Stimulated activated CD4-positive, alpha-beta T cell treated with anti-CD3 and anti-CD28 coated beads, TNF-alpha, amount 100 ng/mL, for 4 hours (primary cell): ENCODE measurements at places on chromosomes 4 and X.

GRCh38 chr4:34148322-34148908, 2095.9 kb downstream of the ARAP2 start:
- no peak for DNase-seq

DNA sequence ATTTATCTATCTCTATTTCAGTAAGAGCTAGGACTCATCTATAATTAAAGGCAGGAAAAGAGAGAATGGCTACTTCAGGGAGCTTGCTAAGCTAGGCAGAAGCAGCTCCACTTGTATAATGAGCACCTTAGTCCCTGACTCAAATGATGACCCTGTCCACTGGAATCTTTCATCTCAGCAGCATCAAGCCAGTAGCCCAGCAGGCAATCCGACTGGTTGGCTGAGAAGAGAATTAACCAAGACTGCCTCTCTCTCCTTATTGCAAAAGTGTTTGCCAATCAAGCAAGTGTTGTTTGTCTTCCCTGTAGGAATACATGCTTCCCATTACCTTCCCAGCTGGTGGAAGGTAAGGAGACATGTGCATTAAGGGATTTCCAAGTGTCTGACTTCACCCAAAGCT, 3.9 kb upstream of the SPOCK3 start:
- DNase-seq = no peak

DNA sequence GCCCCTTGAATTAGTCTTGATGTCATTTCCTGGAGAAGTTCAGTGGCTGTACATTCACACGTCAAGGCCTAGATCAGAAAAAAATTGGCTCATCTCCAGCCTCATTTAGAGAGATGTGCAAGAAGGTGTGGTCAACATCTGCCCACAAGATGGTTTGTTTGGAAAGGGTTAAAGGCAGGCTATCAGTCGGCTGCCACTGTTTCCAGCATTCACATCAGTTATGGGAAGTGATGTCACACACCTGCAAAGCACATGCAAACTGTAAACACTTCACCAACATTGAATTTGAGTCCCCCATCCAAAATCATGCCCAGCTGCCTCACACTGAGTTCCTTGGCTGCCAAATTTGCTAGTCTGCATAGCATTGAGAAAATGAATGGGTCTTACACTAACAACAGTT, 498.3 kb upstream of the INTU start:
- DNase-seq = no peak

DNA sequence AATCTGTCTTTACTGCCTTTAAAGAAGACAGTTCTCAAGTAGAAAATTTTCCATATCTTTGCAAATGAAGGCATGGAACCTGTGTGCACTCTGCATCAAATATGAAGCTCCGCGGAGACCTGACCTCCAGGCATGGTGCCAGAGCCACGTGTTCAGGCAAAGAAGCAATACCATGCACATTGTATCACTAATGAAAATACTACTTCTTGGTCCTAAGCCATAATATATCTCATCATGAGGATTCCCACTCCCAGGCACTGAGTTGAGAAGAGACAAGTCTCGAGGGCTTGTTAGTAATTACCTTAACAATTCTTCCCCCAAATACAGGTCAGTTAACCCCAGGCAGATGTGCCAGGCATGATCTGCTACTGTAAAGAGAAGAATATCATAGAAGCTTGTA, 56.7 kb downstream of the PCDH19 start:
- DNase-seq = no peak

DNA sequence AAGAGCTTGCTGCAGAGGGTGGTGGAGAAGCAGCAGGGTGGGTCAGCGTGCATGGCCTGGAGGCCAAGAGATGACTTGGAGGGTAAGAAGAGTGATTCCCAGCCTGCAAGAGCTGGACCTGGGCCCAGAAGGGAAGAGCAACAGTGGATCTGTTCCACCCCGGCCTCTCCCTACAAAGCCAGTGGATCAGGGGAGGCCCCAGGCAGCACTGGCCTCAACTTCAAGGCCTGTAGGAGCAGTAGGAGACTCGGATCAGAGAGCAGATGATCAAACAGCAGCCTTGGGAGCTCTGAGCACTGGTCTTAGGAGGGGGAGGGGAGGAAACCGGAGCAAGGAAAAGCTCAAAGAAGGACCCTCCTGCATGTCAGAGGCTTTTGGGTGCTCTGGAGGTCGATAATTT, 7.6 kb downstream of the L1CAM start:
- DNase-seq = no peak

GRCh38 chr4:138097912-138098600, 144.1 kb downstream of the SLC7A11 start:
- DNase-seq = no peak

GRCh38 chrX:102154218-102154860, 1.4 kb downstream of the BEX5 start:
- no peak for DNase-seq

DNA sequence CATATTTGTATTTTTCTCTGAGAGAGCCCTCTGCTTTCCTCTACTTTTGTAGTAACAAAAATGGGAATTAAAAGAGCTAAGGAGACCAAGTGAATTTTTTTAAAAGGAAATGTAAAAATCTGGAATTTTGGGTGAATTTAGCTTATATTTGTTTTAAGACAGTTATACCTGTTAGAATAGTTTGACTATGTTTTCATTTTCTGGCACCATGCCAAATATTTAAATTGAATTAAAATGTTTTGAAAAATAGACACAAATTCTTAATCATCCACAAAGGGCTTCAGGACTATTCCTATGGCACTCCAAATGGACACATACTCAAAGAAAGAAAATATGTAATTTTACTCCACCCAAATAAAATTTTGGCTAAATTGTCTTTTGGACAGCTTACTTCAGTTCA, 209.6 kb downstream of the SH3BGRL start:
- DNase-seq = no peak

GRCh38 chr4:28232951-28233350, 1372.3 kb downstream of the STIM2 start:
- no peak for DNase-seq

- DNase-seq = no peak
These were observed 12.5 kb upstream of the PPARGC1A start for GRCh38 chr4:23902222-23902804.

DNA sequence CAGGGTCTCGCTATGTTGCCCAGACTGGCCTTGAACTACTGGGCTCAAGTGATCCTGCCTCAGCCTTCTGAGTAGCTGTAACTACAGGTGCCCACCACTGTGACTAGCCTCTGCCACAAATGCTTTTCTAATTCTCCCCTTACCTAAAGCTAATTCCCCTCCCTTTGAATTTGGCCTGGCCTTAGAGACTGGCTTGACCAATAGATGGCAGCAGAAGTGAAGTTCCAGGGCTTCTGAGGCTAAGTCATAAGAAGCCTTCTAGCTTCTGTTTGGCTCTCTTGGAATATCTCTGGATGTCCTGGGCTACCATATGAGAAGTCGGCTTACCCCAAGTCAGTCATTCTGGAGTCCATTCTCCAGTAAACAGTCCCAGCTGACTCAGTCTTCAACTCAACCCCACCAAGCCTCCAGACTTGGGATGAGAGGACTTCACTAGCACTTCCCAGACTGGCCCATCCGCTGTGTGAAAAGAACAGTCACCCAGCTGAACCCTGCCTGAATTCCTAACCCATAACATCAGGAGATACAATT, 61.0 kb downstream of the HPRT1 start:
- DNase-seq = no peak

GRCh38 chr4:82809619-82810018, 11.0 kb upstream of the SCD5 start:
- DNase-seq = no peak

- DNase-seq = no peak
These were observed 30.5 kb upstream of the OR13H1 start for GRCh38 chrX:131513159-131513914.

- no peak for DNase-seq
These were observed 127.0 kb downstream of the HS6ST2 start for GRCh38 chrX:132831336-132831973.

- DNase-seq = no peak
These were observed 98.9 kb downstream of the KLHL8 start for GRCh38 chr4:87121341-87122065.

- DNase-seq = no peak
These were observed 52.2 kb downstream of the DCUN1D4 start for GRCh38 chr4:51895158-51895557.

DNA sequence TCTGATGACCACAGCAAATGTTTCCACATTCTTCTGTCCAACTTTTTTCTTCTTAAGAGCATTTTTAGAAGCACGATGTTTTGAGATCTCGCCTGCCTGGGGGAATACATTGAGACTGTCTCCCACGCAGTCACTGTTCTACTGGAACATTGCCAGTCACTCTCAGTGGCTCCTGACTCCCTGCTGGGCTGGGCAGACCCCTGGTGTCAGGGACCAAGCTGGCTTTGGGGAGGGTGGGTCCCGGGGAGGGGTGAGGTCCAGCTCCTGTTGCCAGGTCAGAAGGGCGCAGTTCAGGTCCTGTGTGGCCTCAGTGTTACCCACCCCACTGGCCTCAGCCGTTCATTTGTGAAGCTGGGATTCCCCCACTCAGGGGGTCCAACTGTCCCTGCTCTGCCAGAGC, 18.9 kb upstream of the ABLIM2 start:
- no peak for DNase-seq

GRCh38 chr4:80610199-80610598, 274.7 kb downstream of the CFAP299 start:
- DNase-seq = no peak

GRCh38 chrX:101619364-101619763, 1.6 kb upstream of the ARMCX6 start:
- no peak for DNase-seq

DNA sequence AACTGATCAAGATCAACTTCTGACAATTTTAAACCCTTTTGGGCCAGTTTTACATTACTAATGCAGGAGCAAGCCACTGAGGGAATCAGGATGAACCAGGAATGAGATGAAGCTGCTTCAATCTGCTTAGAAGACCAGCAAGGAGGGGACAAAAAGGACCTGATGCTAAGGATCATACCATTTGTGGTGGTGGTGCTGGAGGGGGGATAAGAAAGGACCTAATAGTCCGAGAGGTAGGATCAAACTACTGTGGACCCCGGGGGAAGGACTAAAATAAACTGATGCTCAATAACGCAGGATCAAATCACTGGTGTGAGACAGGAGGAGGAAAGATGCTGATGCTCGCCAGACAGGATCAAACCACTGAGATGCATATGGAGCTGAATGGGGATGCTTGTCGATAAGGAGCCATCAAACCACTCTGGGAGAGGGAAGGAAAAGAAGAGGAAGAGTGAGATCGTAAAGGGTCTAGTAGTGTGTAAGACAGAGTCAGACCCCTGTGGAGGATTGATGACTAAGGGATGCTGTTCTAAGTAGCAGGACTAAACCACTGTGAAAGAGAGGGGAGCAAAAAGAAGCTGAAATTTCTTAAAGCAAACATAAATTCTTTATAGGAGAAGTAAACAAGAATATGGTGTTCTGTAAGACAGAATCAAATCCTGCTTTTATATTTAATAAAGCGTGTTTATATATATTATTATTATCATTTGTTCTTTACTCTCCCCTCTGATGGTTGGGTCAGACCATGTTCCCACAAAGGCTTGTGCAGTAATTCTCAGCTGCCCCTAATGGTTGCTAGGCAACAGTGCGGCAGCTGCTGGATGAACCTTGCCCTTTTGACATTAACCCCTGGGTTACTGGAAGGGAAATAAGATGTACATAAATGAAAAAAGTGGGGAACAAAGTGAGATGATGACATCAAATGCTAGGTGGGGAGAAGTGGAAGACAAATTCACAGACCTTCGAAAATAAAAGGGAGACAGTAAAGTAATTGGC, 432.5 kb upstream of the FGF16 start:
- DNase-seq = no peak

DNA sequence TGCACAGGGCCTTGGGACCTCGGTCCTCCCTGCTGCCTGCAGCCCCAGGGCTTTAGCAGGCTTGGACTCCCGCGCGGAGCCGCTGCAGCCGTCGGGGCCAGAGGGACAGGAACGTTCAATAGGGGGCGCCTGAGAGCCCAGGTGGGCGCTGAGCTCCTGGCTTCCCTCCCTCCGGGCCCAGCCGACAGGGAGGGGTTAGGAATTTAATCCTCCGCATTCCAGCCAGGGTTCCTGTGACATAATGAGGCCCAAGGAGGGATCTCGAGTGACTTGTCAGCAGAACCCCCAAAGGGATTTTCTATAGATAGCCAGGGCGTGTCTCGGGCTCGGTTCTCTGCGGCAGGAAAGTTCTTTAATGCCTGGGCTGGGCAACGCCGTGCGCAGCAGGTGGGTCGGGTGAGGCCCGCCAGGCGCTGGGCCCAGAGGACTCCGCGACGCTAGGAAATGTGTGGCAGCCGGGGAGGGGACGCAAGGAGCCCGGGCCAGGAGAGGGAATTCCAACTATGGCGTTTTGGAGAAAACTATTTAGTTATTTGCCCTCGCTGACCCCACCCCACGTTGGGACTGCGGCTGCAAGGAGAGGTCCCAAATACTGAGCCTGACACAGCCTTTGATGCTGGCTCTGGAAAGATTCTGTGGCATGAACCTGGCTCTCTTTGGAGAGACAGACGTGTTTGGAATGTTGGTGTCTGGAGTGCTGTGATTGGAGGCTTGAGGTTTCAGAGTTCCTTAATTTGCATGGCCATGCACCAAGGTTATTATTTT, 285.2 kb upstream of the GATB start:
- DNase-seq = no peak

DNA sequence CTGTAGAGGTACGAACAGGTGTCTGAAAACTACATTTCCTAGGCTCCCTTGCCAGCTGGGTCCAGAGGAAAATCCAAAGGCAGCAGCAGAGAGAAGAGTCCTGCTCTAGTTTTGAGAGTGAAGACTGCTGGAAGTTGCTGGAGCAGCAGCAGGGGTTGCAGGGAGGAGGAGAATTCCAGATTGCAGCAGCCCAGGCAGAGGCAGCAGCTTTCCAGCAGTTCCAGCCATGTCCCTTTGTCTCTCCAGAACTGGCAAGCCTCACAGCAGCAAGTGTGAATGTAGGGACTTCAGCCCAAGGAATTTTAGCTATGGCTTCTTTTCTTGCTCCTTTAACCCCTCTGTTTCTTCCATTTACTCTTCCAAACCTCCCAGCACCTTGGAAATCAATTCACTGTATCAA, 24.1 kb upstream of the STIM2 start:
- DNase-seq = no peak

DNA sequence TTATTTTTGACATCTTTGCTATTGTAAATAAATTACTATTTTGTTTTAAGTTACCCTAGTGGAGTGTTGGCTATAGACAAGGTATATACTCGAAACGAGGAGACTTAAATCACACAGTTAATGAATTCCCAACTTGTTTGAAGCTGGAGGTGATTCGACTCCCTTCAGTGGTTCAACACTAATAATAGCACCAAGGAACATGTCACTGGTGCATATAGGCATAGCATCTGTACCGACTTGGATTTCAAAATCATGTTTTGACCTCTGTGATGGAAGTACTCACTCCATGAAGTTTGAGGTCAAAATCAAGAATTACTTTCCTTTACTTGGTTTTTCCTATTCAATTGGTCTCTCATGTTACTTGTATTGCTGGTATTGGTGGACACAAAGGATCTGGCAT, 66.5 kb downstream of the ZFX start:
- no peak for DNase-seq
